ENCODE measurements at places on chromosomes 12 and 14.

GRCh38 chr12:70774055-70774454 lies 136.8 kb upstream of the PTPRB start:
- DNase-seq, result no peak

- DNase-seq, result no peak
Observed at GRCh38 chr12:4974217-4974616, 64.5 kb downstream of the KCNA1 start.

GRCh38 chr12:21234395-21234794 lies 100.3 kb downstream of the SLCO1A2 start:
- DNase-seq, result no peak

DNA sequence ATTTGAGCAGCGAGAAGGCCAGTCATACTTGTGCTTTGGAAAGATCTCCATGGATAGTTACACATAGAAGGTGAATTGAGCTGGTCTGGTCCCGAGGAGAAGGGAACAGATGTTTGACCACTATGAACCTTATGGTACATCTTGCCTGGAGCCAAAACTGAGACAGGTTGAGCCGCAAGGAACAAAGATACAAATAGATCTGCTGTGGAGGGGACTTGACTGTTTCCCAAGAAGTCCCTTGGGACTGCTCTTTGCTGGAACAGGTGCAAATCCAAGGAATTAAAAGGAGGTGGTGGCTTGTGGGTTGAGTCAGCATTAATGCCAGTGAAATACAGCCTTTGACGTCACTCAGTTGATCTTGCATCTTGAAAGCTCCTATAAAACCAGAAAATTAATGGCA lies 68.8 kb upstream of the PRIMA1 start:
- no peak for DNase-seq

DNA sequence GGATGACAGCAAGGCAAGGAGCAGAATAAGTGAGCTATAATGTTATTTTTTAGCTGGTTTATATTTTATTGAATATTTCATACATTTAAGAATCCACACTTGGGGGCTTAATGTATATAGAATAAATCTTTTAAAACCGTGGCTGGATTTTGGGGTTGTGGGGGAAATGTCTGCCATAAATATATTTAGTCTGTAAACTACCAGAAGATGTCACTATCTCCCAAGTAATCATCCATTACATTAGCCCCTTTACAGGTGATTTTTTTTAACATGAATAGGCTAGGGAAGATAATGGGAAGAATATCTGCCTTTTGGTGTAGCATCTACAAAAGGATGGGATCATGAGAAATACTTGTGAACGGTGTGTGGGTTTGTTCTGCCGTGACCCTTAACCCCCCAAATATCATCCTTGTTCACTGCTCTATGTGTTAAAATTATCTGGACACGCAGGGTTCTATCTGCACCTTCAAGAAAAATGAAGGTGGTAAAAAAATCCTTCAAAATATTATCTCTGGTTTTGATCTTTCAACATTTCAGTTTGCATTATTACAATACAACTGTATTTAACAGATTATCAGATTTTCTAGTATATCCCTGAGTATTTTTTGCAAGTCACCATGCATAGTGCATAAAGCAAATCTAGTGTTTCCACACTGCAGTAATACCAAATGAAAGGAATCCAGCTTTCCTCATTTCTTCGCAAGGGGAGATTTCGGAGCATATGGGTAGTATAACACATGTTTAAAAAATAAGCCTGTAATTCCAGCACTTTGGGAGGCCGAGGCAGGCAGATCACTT lies 8.0 kb upstream of the SLC17A8 start:
- DNase-seq, result no peak

DNA sequence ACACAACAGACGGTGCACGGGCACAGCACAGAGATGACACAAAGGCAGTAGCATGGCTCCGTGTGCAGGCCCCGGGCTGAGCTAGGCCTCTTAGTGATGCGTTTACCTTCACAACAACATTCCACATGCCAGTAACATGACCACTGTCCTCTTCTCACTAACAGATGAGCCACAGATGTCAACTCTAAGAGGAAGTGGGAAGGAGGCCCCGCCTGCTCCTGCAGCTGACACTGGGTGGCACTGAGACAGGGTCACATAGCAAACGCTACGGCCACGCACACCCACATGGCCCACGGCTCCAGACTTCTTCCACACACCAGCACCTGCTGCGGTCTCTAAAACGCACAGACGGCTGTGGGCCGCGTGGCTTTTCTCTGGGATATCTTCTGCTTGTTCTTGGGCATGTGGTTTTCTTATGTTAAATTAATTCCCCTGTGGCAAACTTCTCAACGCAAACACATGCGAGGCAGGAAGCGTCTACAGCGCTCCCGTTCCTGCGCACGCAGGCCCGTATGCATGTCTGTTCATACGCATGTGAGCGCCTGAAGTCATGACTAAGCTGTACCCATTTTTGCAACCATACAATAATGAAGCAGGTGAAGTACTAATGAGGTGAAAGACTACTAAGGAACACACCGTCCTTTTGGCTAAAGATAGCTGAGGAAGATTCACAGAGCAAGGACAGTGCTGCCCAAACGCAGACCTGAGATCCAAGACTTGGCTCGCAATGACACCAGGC lies 26.8 kb downstream of the AMN start:
- DNase-seq, result no peak

DNA sequence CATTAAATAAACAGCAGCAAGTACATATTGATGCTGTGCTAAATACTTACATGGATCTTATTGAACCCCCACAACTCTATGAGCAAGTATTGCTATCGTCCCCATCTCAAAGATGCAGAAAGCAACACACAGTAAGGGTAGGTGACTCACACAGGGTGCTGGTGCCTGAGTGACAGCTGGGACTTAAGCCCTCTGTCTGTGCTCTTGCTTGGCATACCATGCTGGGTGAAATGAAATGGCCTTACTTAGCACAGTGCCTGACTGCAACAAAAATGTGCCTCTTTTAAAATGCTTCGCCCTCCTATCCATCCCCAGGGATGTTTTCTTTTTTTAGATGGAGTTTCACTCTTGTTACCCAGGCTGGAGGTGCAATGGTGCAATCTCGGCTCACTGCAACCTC lies 788 bp downstream of the TEX52 start:
- no peak for DNase-seq

- no peak for DNase-seq
Observed at GRCh38 chr14:37585971-37586796, 8.9 kb downstream of the FOXA1 start.

- no peak for DNase-seq
Observed at GRCh38 chr14:67941456-67942018, 122.0 kb downstream of the RAD51B start.

Data from esophagus squamous epithelium (tissue), 5 donors.